ENCODE measurements at places on chromosomes 7 and 10.

- no peak for DNase-seq
Observed at GRCh38 chr7:47226696-47227095, 355.2 kb downstream of the TNS3 start.

DNA sequence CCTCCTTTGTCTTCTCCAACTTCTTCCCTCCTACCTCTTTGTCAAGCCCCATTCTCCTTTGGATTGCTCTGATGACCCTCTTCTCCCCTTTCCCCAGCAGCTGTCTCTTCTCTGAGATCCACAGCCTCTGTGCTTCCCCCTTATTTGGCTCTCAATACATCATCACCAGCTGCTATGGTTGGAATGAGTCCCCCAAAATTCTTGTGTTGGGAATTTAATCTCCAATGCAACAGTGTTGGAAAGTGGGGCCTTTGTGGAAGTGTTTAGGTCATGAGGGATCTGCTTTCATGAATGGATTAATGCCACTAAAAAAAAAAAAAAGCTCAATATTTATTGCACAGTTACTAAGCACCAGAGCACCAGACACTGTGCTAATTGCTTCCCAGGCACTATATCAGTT is 39.2 kb upstream of the FRMD4A start:
- DNase-seq = no peak

- no peak for DNase-seq
Observed at GRCh38 chr10:7561216-7561893, 105.4 kb downstream of the ITIH5 start.

- no peak for DNase-seq
Observed at GRCh38 chr10:125774581-125775191, 935 bp downstream of the MMP21 start.

DNA sequence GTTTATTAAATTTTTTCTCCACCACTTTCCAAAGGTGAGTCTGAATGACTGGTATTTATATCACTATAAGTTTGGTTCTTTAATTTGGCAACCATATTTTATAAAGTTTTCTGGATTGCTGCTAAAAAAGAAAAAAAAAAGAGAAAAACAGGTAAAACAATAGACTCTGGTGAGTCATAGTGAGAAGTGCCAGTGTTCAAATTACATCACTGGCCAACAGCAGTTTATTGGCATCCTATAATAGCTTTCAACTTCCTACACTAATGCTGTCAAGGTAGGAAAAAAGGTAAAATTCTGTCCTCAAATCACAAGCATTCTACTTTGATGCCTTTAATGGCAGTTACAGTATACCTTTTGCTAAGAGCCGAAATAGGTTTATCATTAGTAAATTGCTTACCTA is 808.8 kb downstream of the GRM8 start:
- DNase-seq = no peak

GRCh38 chr7:107396081-107396480 is 73.8 kb upstream of the GPR22 start:
- no peak for DNase-seq

GRCh38 chr7:25187932-25188331 is 40.4 kb downstream of the NPVF start:
- DNase-seq = no peak

DNA sequence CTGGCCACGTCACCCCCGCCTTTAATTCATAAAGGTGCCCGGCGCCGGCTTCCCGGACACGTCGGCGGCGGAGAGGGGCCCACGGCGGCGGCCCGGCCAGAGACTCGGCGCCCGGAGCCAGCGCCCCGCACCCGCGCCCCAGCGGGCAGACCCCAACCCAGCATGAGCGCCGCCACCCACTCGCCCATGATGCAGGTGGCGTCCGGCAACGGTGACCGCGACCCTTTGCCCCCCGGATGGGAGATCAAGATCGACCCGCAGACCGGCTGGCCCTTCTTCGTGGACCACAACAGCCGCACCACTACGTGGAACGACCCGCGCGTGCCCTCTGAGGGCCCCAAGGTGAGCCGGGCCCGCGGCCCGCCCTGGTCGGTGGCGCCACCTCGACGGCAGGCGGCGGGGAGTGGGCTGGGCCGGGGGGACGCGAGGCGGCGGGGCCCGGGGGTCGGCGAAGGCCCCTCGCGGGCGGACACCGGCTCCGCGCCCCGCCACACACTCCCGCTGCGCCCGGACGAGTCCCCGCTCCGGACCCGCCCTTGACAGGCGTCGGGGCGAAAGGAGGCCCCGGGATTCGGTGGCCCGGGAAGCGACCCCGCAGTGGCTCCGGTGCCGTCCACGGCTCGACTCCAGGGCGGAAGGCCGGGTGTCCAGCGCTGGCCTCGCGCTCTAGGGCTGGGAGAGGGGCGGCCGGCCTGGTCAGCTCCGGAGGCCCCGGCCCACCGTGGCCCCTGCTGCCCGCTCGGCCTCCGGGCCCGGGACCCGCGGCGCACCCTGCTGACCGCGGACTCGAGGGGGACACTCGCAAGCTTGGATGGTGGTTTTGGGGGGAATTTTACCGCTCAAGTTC is 557 bp downstream of the BAG3 start:
- DNase-seq = no peak

- no peak for DNase-seq
Observed at GRCh38 chr7:2805213-2805944, 38.7 kb downstream of the GNA12 start.

DNA sequence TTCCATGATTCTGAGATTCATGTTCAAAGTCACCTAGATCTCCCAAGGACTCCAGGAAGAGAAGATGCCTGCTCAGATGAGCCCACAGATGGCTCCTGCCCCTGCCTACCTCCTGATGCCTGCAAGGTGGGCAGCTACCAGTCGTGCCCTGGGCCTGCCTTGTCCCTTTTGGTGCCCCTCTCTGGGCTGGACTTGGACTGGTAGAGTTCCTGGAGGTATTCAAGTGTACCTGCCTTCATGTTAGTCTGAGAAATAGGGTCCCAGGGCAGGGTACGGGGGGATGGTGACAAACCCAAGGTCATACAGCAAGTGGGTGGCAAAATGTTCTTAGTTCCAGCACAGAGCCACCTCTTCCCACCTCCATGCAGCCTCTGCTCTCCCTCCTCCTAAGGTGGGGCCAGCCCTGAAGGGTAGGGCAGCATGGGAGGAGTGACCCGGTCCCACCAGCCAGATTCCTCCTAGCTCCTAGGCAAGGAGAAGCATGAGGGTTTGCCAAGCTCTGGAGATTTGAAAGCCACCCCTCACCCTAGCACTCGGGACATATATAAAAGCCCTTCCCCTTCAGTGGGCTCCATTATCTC is 80.8 kb upstream of the UNC5B start:
- DNase-seq = no peak

- no peak for DNase-seq
Observed at GRCh38 chr7:73703757-73704639, 15.5 kb downstream of the STX1A start.

DNA sequence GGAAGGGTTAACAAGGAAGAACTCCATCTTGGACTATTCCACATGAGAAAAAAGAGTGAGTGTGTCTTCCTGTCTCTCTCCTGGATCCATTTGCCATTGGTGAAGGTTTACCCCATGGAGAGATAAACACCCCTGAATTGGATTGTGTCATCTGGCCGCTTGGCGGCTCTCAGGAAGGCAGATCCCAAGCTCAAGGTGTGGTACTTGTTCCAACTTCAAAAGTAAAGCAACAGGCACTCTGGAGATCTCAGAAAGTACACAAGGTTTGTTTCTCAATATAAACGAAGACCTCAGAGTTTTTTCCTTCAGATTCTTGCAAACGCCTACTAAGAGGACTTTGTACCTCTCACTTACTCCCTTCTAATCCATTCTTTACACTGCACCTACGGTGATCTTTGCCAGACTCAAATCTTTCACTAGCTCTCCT is 116.7 kb downstream of the REEP3 start:
- DNase-seq = no peak

- DNase-seq = no peak
Observed at GRCh38 chr10:79112881-79113431, 44.2 kb downstream of the ZMIZ1 start.

- no peak for DNase-seq
Observed at GRCh38 chr7:116871061-116871700, 8.8 kb downstream of the CAPZA2 start.

GRCh38 chr7:35826751-35827150 is 25.9 kb downstream of the SEPTIN7 start:
- no peak for DNase-seq

DNA sequence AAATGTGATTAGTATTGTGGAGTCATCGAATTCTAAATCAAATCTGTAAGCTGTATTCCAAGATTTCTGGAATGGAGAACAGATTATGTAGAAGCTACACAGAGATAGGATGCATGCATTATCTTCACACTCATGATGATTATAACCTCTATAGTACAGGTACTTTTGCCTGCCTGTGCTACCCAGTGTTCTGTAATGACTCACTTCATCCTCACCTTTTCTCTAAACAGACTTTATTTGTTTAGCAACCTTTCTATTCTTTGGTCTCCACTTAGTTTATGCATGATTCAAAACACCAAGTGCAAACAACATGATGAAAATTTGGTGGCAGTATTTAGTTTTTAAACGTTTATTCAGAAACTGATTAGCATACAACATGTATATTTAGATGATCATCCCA is 68.4 kb upstream of the PRPS1L1 start:
- no peak for DNase-seq

DNA sequence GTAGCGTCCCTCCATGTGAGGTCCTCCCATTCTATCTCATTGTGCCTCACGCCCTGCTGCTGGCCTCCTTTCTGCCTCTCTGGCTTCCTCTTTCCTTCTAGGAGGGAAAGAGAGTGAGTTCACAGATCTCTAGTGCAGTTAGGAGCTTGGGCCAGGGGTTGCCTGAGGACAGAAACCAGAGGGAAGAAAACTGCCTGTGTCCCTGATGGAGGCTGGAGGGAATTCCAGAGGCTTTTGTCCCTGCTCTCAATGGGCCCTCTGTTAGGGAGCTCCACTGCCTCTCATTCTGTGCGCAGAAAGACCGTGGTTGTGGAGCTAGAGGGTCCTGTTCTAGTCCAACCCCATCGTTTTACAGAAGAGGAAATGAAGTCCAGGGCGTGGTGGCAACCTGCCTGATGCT is 4.6 kb downstream of the MARVELD1 start:
- no peak for DNase-seq

DNA sequence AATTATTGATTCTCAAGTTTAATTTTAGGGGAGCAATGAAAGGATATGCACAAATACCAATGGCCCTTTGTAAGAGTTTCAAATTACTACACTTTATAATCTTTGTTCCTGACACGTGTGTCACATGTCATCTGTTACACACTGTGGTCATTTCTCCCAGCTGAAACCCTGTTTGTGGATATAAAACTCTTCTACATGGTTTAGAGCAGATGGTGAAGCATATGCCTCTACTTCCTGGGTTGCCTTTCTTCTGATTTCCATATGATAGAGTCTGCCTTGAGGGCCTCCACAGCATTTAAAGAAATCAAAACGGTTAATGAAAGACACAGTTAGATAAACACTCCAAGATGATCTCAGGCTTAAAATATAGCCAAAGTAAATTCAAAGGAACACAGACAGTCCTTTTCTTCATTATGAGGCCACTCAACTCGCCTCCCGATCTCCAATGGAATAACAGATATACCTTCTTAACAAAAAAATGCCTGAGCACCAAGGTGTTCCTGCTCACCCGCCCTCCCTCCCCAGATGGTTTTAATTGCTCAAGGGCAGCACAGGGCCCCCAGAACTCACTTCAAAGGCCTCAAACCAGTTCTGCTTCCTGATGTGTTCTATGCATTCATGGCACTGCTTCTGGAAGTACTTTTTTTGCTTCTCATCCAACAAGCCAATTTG is 75.0 kb downstream of the CPVL start:
- DNase-seq = no peak

DNA sequence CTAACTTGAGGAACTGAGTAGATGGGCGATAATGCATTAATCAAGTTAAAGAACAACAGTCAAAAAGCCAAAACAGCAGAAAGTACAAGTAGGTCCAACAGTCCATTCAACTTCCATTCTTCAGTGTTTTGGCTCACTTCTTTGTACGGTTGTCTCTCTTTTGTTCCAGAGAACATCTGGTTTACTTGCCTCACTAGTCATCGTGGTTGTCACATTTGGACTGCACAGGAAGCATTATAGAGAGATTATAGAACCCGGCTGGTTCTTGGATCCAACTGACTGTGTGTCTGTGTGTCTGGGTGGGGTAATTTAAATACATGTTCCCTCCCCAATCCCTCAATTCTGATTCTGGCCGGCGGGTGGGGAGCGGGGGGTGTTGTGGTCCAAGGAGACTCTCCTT is 1.8 kb upstream of the CEP41 start:
- DNase-seq = no peak

GRCh38 chr10:129864082-129864481 is 100.0 kb downstream of the EBF3 start:
- no peak for DNase-seq

DNA sequence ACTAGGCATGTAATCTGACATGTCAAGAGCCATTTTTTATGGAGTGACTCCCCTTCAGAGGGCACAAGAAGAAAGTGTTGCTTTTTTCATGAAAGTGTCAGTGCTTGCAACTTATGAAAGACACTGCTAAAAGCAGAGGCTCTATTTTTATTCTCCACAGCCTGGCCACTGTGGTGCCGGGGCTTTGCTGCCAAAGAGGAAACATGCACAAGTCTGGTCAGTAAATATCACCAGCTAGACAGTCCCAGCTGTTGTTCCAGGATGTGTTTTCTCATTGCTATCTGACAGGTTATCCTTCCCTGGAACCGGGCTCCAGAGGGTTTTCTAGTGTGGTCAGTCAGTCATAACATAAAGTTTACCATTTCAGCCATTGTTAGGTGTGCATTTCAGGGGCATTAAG is 180.7 kb upstream of the PITRM1 start:
- no peak for DNase-seq

GRCh38 chr7:105885387-105886111 is 9.2 kb upstream of the ATXN7L1 start:
- DNase-seq = no peak

GRCh38 chr7:386385-386784 is 96.4 kb downstream of the FOXL3 start:
- no peak for DNase-seq

DNA sequence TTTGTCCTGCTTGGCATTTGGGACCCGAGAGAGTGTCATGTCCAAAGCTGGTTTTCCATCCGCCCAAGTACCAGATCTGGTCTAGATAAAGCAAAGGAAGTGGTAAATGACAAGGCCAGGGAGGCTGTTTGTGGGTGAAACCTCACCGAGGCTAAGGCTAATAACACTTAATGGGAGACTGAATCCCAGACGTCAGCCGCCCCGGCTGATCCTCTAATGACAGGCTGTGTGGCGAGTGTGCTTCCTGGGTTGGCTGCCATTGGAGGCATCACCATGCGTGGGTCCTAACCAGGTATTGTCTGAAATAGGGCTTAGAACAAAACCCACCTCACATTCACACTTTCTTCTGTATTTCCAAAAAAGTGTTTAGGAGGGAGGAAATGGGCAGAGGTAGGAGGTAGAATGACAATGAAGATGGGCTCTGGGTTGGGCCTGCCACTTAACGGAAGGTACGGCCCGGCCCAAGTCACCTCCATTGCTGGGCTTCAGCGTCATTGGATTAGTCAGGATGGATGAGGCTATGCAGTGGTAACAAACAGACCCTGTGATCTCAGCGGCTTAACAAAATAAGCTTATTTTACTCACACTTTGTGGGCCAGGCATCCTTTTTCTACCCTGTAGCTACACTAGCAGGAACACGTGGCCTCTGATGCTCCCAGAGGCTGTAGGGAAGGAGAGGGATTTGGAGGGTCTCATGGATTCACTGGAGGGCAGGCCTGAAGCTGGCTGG is 59.7 kb downstream of the PROSER2 start:
- no peak for DNase-seq

Measured in activated CD8-positive, alpha-beta memory T cell treated with anti-CD3 and anti-CD28 coated beads for 48 hours (primary cell).